ENCODE measurements at places on chromosomes 1 and 21.

DNA sequence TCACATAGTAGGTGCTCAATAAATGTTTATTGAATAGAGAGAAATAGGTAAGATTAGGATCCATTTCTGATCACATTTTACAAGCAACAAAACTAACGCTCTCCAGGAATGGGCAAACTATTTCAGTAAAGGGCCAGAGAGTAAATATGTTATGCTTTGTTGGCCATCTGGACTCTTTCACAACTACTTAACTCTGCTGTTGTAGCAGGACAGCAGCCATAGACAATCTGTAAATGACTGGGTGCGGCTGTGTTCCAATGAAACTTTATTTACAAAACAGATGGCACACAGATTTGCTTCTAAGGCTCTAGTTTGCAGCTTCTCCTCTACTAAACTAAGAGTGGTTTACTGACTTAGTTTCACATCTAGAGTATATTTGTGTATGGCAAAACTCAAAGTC, 83.0 kb upstream of the BACH1 start:
- H3K27me3 ChIP-seq = no peaks in the 10 kb centered on the region
- no peak overlapping the region for H3K4me3 ChIP-seq
- H3K36me3 ChIP-seq = no peaks in the 10 kb centered on the region
- no peak overlapping the region for H3K27ac ChIP-seq
- peaks cover 3% of the 10 kb centered on the region for H3K4me1 ChIP-seq

DNA sequence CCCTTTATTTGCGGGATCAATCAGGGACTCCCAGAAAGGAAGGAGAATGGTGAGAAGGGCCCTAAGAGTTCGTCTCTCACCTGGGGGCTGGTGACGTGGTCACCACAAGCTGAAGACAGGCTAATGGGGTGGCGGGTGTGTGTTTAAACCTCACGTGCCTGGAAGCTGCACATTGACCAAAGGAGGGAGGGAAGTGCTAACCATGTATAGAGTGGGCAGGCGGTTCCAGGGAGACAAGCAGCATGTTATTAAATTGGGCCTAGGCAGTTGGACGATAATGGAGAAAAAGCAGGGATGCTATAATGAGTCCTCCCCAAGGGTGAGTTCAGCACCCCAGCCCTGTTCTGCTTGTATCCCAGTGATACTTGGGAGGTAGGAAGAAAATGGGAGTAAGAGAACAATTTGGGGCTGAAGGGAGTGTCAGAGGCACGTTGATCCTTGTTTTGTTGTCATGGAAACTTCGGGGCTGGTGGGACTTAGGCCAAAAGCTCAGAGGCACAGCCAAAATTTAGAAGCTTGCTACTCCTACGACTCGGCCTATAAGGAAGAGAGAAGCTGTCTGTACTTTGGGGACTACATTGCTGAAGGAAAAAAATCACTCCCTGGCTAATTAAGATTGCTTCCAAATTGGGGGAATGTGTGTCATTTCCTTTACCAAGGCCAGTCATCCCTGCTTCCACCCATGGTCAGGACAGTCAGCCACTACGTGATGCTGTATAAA, 33.2 kb upstream of the EPHA8 start:
- DNase-seq = no peak
- H3K36me3 ChIP-seq = peaks cover 40% of the 10 kb centered on the region
- H3K27ac ChIP-seq = no peak overlapping the region
- no peak overlapping the region for H3K4me3 ChIP-seq
- H3K4me1 ChIP-seq = no peaks in the 10 kb centered on the region

GRCh38 chr1:244963231-244963826, 99.0 kb upstream of the HNRNPU start:
- H3K4me1 ChIP-seq = no peaks in the 10 kb centered on the region
- no peaks in the 10 kb centered on the region for H3K36me3 ChIP-seq
- no peaks in the 10 kb centered on the region for H3K27me3 ChIP-seq

DNA sequence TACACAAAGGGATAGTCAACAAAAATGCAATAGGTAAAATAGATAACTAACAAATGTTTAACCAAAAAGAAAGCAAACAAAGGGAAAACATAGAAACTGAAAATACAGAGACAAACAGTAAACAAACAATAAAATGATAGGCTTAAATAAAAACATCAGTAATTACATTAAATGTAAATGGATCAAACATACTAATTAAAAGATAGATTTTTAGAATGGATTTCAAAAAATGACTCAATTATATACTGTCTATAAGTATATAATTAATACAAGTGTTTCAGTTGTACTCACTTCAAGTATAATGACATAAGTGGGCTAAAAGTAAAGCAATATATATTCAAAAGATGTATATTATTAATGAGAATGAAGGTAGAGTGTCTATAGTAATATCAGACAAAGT, 101.1 kb downstream of the MRPS6 start:
- no peaks in the 10 kb centered on the region for H3K27me3 ChIP-seq
- no peak overlapping the region for H3K27ac ChIP-seq
- no peaks in the 10 kb centered on the region for H3K4me1 ChIP-seq
- H3K36me3 ChIP-seq = peaks cover 27% of the 10 kb centered on the region

DNA sequence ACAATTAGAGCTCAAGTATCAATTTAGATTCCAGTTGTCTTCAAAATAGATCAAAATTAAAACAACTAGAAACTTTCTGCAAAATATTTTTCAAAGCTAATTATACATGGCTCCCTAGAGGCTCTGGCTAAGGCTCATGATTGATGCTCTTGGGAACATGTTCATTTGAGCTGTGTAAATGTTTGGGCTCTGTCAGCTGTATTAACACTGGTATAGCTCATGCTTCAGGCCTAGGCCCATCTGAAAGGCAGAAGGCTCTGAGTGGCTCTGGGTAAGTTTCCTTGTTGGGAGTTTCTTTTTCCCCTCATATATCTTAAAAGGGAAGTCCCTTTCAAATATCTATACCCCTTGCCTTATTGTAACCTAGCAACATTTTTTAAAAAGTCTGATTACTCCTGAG, 81.3 kb downstream of the UROD start:
- no peak overlapping the region for H3K27ac ChIP-seq
- no peaks in the 10 kb centered on the region for H3K4me1 ChIP-seq
- H3K4me3 ChIP-seq = no peak overlapping the region
- DNase-seq = no peak
- peaks cover 2% of the 10 kb centered on the region for H3K27me3 ChIP-seq

- H3K4me3 ChIP-seq = no peak overlapping the region
- H3K36me3 ChIP-seq = peaks cover 37% of the 10 kb centered on the region
- no peaks in the 10 kb centered on the region for H3K27me3 ChIP-seq
- no peaks in the 10 kb centered on the region for H3K4me1 ChIP-seq
- no peak for DNase-seq
- no peak overlapping the region for H3K27ac ChIP-seq
Observed at GRCh38 chr1:109231066-109231465, 17.3 kb downstream of the SARS1 start.

DNA sequence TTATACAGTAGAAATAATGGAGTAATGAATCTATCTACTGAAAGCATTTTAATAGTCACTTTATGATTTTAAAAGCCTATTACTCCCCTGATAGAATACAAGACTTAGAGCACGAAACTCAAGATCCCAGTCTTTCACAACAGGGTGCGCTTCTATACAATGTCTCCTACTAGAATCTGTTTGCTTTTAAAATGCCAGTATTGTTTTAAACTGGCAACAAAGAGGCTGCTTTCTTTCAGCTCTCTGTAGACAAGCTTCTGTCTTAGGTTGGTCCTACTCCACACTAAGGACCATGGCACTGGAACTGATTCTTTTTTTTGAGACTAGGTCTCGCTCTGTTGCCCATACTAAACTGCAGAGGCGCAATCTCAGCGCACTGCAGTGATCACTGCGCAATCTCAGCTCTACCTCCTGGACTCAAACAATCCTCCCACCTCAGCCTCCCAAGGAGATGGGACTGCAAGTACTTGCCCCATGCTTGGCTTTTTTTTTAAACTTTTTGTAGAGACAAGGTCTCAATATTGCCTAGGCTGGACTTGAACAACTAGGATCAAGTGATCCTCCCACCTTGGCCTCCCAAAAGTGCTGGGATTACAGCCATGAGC, 4.8 kb downstream of the DCAF8 start:
- H3K4me1 ChIP-seq = peaks cover 18% of the 10 kb centered on the region
- H3K27ac ChIP-seq = no peak overlapping the region
- no peak overlapping the region for H3K4me3 ChIP-seq
- no peak for DNase-seq
